ENCODE measurements at places on chromosomes 5 and 9.

GRCh38 chr5:61702784-61703183 is 370.7 kb downstream of the ZSWIM6 start:
- DNase-seq = no peak

DNA sequence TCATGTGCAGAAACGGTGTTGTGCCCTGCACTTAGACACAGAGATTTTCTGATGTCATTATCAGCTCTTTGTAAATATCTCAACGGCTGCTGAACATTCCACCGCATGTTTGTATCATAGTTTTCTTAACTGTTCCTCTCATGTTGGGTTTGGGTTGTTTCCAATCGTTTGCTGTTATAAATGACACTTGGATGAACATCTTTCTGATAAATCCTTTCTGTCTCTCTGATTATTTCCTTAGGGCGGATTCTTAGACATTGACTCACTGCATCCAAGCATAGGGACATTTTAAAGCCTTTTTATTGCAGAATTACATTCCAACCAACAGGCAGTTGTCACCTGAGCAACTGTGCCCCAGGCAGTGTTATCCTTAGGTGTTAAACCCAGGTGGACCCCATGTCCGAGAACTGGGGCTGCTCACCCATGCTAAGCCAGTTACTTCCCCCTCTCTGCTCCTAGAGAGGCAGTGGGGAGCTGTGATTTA is 28.5 kb downstream of the COL5A1 start:
- no peak for DNase-seq

DNA sequence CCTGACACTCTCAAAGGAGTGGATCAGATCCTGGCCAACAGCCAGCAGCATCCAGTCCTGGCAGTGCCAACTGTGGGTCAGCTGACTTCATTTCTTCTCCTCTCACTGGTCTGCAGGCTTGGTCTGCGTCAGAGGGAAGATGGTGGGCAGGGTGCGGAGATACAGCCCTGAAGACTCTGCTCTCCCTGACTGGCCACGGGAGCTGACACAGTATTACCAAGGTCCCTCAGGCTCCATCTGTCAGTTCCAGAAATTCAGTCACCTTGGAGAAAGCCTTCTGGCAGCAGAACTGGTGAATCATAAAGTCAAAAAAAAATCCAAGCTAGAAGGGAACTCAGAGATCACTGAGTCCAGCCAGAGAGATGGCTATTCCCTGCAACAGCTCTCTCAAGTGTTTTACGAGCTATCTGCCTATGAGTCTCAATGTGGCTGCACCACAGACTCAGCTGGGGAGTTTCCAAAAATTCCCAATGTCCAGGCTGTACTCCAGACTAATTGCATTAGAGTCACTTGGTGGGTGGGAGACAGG is 27.9 kb downstream of the C1QTNF2 start:
- no peak for DNase-seq

- no peak for DNase-seq
These were observed 39.2 kb upstream of the RAB3C start for GRCh38 chr5:58543723-58544122.

DNA sequence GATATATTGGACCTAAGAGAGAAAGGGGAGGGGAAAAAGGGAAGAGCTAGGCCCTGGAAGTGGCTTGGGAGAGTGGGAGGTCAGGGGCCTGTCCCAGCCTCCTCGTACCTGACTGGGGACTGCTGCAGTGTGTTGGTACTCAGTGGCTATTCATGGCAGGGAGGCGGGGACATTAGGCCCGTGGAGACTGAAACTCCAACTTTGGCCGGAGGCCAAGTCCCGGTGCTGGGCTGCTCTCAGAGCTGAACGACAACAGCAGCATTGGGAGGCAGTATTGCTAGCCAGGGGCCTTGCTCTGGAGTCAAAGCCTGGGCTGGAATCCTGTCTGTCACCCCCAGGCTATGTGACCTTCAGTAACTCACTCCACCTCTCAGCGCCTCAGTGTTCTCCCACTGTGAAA is 37.8 kb downstream of the NEURL1B start:
- no peak for DNase-seq

DNA sequence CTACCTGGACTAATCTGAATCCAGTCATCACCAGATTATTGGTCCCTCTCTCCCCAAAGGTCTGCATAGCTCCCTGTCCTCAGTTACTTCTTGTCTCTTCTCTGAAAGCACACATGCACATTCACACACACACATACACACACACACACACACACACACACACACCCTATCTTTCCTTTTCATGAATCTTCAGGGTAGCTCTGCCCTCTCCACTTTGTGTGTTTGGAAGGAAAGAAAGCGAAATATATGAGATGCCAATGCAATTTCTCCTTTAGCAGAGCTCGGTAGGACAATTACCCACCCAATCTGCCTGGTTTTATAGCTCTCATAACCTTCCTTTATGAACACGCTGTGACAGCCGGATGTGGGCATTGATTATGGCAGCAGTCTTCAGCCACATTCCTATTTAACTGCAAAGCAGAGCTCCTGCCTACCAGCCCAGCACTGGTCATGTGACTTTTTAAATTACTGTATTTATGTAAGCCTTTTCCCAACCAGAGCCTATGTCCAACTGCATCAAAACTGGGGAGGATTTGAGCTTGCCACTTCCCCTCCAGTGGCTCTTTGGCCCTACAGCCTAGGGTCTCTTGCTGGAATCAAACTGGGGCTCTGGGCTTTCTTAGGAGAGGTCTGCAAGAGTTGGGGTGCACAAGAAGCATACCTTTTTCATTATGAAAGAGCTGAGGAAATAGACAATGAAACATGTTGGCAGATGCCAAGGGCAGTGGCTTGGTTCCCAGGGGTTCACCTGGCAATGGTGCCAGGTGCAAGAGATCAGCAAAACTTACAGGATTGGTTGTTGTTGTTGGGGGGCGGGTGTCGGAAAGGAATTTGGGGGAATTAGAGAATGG is 20.8 kb upstream of the MATR3 start:
- no peak for DNase-seq

DNA sequence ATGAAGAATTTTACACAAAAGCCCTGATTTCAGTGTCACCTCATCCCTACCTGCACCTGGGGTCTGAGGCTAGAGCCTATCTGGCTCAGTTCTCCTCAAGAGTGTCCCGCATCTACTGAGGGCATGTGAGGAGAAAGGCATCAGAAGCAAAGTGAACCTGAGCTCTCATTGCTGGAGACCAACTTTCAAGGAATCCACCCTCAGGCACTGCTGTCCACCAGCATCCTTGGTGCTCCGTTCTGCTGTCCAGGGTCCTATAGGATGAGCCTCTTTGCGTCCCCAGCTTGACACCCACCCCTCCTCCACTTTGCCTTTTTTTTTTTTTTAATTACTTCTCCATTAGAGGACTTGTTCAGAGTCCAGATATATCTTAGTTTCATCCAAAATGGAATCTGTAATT is 49.5 kb downstream of the CAMSAP1 start:
- DNase-seq = no peak

- DNase-seq = no peak
These were observed 228.3 kb upstream of the RASEF start for GRCh38 chr9:83291196-83291595.

- no peak for DNase-seq
These were observed 104.2 kb upstream of the GPR151 start for GRCh38 chr5:146620031-146620668.

- no peak for DNase-seq
These were observed at the start of gene PDLIM4 for GRCh38 chr5:132257131-132258101. Gene PDLIM4 (plus strand): TSS chr5:132257696. CDS start chr5:132257735, 39 bp downstream.

- no peak for DNase-seq
These were observed 84.5 kb downstream of the GNAQ start for GRCh38 chr9:77946969-77947620.

GRCh38 chr5:116581910-116582309 is 7.3 kb upstream of the SEMA6A start:
- DNase-seq = no peak

GRCh38 chr5:154478224-154478565 is at the start of gene HAND1:
Gene HAND1 (minus strand): TSS chr5:154478227. CDS start chr5:154478008, 219 bp downstream.
- no peak for DNase-seq

- DNase-seq = no peak
These were observed 165.3 kb downstream of the ZNF608 start for GRCh38 chr5:124580925-124581737.

Measured in stimulated activated CD4-positive, alpha-beta T cell treated with anti-CD3 and anti-CD28 coated beads, Interleukin-12 subunit alpha, Interleukin-12 subunit beta, amount 100 ng/mL, for 48 hours (primary cell).